Activated naive CD4-positive, alpha-beta T cell treated with anti-CD3 and anti-CD28 coated beads, Interleukin-2, amount 50 U/mL, for 16 hours (primary cell): ENCODE measurements at places on chromosomes 4 and X.

DNA sequence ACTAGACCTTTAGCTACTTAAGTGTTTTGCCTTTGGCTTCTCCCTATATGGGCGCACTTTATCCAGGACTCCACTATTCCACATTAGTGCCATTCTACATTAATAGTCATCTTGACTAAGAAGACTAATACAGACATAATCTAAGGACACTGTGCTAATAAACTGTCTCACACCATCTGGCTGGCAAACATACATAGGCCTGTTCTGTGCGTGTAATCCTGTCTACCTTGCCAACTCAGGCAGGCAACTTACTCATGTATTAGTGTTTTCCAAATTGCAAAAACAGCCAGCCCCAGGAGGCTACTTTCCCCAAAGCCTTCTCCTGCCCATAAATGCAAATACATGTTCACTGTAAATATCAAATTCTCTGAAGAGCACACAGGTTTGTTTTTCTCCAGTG lies 587.3 kb downstream of the TMA16 start:
- no peak for DNase-seq

DNA sequence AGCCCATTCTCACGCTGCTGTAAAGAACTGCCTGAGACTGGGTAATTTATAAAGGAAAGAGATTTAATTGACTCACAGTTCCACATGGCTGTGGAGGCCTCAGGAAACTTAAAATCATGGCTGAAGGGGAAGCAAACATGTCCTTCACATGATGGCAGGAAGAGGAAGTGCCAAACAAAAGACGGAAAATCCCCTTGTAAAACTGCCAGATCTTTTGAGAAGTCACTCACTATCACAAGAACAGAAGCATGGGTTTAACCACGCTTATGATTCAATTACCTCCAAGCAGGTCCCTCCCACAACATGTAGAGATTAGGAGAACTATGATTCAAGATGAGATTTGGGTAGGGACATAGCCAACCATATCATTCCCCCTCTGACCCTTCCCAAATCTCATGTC lies 335.5 kb downstream of the IL15 start:
- DNase-seq, result no peak

- DNase-seq, result no peak
Observed at GRCh38 chr4:151942971-151943370, 182.2 kb upstream of the GATB start.

DNA sequence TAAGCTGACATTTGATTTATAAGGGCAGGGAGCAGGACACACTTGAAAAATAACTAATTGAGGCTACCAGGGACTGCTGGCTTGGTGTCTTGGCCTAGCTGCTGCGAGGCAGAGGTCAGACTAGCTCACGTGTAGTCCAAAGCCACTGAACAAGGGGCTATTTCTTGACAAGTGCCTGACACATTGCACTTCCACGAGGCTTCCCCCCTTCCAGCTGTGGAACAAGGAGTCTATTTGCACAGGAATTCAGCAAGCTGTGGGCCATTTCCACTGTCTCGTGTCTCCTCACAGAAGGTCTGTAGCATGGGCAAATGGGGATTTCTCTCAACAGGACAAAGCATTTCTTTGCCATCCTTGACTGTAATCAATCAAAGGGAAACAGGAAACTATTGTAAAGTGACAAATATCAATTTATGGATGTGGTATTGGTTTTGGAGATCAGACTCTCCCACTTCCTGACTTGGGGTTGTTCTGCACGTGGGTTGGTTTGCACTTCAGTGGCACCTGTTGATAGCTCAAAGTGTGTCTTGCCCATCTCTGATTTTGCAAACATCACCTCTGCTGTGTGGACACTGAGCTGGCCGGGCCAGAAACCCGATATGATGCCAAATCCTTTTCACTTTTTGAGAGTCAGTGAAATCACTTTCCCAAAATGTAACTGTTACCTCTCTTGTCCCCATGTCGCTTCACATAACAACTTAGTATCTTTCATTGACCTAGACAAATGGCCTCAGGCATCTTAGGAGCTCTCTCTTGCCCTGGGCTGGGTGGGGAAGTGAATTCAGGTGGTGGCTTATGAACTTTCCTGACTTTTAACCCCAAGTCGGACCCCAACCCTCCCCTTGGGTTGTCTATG lies 107.4 kb upstream of the MAMLD1 start:
- DNase-seq, result no peak

- DNase-seq, result no peak
Observed at GRCh38 chrX:64977830-64978229, 1.6 kb upstream of the ZC4H2 start.

DNA sequence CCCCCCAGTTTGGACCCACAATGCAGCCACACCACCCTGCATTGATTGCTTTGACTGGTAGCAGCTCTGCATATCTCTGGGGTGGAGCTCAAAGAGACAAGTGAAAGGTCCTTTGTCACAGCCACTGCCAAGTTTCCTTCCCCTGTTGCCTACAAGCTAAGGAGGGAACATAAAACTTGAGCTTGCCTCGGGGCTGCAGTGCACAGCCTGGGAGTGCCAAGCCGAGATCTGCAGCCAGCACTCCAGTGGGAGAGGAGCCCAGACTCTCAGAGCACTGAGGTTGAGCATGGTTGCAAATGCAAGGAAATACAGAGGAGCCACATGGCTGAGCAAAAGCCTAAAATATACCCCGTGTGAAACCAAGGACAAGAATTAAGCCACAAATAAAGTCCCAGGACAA lies 142.2 kb downstream of the DKK2 start:
- no peak for DNase-seq

DNA sequence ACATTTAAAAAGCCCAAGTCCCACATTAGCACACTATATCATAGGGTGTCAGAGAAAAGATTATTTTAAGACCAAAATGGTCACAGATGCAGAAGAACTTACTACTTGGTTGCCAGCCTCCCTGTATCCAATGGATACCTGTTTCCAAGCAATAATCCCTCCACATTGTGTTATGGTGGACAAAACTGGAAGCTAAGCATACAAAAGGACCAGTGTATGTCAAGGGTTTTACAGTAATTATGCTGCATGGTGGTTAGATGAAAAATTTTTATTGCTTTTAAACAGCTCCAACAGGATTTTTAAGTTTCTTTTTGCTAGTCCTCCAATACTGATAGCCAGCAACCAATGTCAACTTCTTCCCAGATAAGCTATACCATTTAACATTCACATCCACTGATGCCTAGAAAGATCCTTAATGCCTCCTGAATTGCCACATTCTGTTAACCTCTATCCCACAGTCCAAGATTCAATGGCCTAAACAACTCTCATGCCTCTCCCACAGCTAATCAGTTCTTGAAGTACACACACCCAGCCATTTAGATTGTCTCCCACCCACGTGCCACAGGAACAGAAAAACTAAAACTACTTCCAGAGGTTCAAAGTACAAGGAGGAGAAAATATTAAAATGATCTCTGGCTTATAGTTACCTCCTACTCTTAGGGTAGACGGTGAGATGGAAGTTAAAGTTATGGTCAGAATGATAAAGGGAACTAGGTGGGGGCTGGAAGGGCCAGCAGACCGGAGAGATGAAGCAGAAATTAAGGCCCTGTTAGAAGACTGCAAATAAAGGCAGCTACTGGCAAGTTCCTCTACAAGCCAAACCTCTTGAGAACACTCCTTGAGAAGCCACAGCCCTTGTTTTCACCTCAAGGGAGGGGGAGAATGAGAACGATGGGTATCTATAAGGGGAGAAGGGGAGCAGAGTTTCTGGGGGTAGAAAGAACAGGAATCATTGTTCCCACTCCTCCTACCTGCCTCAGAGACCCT lies 5.5 kb downstream of the MED14 start:
- DNase-seq, result no peak

- no peak for DNase-seq
Observed at GRCh38 chrX:50704360-50704759, 109.6 kb downstream of the SHROOM4 start.

- no peak for DNase-seq
Observed at GRCh38 chr4:25654031-25654970, 1.4 kb upstream of the SLC34A2 start.

GRCh38 chrX:116605576-116605975 lies 142.8 kb upstream of the CT83 start:
- no peak for DNase-seq

DNA sequence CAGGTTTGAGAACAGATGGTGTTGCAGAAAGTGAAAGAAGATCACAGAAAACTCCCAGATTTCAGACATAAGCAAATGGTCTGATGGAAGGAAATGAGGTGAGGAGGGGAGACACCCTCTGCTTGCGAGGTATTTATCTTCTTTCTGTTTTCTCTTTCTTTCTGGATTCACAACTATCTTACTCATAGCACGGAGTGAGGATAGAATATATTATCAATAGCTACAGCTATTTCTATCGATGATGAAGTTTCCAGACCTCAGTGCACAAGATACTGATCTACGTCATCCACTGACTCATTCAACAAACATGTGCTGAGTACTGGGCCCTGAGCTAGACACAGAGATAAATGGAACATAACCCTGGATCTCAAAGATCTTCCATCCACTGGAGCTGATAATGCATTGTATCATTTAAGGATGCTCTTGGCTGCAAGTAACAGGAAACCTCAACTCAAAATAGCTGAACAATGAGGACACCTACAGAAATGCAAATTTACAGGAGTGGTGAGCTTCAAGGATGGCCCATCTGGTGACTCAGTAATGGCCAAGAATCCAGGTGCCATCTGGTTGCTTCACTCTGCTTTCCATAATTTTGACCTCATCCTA lies 21.2 kb downstream of the SLC2A9 start:
- no peak for DNase-seq

- DNase-seq, result no peak
Observed at GRCh38 chr4:151798678-151799416, 38.0 kb upstream of the GATB start.

DNA sequence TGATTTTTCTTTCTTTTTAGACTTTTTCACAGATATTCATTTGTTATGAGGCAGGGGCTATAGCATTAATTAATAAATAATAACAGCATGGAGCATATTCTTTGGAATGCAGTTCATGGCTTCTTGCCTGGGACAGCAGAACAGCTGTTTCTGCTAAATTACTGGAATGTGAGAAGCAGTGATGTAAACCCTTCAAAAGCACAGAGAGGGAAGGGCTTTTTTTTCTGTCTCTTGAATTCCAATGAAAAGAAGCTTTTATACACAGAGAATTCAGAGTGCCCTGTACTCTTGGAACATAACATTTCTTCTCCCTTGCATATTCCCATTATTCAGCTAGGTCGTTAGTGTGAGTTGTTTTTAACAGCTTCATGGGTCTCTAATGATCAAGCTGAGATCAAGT lies 28.5 kb upstream of the ANK2 start:
- no peak for DNase-seq

GRCh38 chr4:140049849-140050637 lies 103.9 kb downstream of the MAML3 start:
- no peak for DNase-seq
